CD4-positive, alpha-beta T cell treated with Interleukin-12 subunit alpha and Interleukin-12 subunit beta, for 1 hour (primary cell): ENCODE measurements at places on chromosomes 11 and 22.

GRCh38 chr22:20644071-20644642 is 129.8 kb upstream of the SERPIND1 start:
- no peak for DNase-seq

DNA sequence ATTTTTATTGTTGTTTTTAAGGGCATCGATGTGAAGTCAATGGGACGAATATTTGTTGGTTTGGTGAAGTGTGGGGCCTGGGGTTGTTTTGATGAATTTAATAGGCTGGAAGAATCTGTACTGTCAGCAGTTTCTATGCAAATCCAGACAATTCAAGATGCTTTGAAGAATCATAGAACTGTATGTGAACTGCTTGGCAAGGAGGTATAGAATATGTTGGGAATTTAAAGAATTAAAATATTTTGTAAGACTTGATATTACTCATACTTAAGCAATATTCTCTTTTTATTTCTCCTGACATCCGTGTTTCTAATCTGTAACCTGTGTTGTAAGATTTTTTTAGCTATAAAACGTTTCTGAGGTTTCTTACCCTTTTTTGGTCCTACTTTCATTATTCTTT is 61.6 kb downstream of the DYNC2H1 start:
- no peak for DNase-seq

DNA sequence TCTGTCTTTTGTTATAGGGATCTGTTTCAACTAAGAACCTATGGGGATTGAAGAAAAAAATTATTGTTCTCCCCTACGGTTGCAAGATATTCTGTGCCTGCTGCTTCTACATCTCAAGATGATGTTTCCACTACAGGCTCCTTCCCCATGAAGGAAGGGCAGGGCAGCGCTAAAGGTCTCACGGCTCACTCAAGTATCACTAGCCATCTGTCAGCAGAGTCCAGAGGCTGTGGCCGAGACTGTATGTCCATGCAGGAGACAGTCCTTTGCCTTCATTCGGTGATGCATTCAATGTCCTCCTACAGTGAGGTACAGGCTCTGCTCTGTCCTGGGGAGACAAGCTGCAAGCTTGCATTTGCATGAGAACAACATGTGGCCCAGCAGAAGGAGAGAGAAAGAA is 518.0 kb downstream of the OPCML start:
- DNase-seq: no peak

- no peak for DNase-seq
Measured at GRCh38 chr11:76771446-76772099, 11.6 kb upstream of the TSKU start.

GRCh38 chr11:15309296-15309695 is 194.6 kb downstream of the INSC start:
- DNase-seq: no peak

DNA sequence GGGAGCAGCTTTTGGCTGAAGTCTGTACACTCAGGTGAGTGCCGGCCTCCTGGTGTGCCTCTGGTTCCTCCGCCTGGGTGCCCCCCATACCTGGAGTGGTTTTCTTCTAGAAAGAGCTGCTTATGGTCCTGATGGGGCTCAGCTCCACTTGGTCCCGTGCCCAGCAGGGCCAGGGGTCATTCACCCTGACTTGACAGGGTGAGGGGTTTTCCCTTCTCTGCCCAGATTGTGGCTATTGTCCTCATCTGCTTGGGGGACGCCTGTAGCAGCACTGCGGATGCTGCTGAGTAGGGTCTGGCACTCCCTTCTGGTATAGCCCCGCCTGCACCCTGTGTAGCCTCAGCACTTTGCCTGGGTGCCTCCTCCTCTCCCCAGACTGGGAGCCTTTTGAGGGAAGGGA is 8.2 kb downstream of the OMP start:
- no peak for DNase-seq

DNA sequence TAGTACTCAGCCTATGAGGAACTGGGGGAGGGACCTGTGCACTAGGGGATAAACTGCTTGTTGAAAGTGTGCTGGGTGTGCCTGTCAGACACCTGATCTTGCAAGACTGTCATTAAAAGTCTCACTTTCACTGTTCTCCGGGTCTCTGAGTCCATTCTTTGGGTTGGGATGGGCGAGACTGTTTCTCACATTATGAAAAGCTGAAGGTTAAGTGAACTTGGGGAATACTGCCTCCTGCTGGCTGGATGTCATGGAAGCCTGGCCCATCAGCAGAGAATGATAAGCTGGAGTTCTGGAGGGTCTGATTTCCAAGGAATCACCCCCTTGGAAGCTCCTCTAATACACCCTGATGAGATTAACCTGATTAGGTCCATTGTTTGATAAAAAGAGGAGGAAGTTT is 9.0 kb upstream of the VPREB1 start:
- peak; percentile 46 for DNase-seq

DNA sequence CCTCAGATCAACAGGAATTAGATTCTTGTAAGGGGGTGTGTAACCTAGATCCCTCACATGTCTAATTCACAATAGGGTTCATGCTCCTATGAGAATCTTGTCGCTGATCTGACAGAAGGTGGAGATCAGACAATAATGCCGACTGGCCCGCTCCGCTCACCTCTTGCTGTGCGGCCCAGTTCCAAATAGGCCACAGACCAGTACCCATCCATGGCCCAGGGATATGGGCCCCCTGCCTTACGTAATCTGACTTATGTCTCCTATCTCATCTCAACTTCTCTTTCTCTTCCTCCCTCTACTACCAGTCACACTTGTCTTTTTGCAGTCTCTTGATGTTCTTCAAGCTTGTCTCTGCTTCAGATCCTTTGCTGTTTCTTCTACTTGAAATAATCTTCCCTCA is 70.0 kb downstream of the CWF19L2 start:
- DNase-seq: no peak

DNA sequence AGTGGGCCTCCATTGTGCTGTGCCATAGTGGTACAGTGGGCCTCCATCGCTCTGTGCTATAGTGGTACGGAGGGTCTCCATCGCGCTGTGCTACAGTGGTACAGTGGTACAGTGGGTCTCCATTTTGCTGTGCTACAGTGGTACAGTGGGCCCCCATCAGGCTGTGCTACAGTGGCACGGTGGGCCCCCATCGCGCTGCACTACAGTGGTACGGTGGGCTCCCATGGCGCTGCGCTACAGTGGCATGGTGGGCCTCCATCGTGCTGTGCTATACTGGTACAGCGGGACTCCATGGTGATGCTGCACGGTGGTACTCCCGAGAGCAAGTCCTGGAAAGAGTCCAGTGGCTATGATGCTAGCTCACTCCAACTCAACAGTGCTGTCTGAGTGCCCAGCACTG is 51.8 kb downstream of the SCUBE1 start:
- DNase-seq: no peak

DNA sequence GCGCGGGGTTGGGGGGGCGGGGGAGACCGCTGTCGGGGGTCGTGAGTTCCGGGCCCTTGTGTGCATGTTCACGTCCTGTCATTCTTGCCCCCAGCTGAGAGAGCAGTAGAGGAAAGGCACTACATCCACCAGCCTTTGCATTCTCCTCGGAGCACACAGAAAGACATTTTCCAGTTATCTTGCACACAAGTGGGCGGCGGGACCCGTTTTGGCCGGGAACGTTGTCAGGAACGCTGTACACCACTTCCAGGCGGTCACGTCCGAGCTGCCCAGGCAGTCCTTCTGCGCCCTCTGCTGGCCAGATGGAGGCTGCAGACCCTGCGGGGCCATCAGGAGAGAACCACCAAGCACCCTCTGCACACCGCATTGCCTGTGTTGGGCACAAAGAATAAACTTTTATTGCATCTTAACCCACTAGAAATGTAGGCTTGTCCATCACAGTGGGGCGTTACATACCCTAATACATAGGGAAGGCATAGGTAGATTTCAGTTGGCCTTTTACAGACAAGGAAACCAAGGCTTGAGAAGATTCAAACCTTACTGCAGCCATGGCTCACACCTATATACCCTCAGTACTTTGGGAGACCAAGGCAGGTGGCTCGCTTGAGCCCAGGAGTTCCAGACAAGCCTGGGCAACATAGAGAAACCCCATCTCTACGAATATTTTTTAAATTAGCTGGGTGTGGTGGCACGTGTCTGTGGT is 2.8 kb upstream of the CDKN1C start:
- DNase-seq: peak; percentile 87

- no peak for DNase-seq
Measured at GRCh38 chr22:32849501-32849900, 48.0 kb downstream of the TIMP3 start.

DNA sequence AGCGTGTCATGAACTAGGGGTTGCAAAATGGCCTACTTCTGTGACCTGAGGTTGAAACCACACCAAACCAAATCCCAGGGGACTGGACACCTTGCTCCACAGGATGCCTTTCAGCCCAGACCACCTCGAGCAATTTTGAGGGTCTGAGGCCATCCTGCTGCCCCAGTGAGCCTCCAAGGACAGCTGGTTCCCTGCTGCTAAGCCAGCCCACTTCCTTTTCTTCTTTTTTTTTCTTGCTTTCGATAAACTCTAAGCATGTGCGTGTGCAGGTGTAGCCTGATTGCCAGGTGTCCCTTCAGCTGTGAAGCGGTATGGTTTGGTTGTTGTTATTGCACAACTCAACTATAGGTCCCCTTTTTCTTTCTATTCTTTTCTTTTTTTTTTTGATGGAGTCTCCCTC is 2.7 kb downstream of the CRYBB1 start:
- no peak for DNase-seq

- DNase-seq: no peak
Measured at GRCh38 chr22:20312396-20313191, 7.3 kb downstream of the DGCR6L start.

DNA sequence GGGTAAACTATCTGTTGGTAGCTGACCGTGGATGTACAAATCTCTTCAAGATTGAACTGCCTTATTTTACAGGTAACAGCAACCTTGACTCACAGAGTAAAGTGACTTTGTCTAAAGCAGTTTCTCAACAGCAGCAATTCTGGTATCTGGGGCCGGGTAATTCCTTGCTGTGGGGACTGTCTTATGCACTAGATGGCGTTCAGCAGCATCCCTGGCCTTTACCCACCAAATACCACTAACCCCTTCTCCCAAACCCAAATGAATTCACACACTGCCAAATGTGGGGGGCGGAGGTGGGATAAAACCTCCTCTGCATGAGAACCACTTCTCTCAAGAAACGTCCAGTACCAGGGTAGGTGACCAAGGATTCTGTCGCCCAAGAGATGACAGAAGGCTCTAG is 1.7 kb upstream of the INCENP start:
- DNase-seq: no peak

DNA sequence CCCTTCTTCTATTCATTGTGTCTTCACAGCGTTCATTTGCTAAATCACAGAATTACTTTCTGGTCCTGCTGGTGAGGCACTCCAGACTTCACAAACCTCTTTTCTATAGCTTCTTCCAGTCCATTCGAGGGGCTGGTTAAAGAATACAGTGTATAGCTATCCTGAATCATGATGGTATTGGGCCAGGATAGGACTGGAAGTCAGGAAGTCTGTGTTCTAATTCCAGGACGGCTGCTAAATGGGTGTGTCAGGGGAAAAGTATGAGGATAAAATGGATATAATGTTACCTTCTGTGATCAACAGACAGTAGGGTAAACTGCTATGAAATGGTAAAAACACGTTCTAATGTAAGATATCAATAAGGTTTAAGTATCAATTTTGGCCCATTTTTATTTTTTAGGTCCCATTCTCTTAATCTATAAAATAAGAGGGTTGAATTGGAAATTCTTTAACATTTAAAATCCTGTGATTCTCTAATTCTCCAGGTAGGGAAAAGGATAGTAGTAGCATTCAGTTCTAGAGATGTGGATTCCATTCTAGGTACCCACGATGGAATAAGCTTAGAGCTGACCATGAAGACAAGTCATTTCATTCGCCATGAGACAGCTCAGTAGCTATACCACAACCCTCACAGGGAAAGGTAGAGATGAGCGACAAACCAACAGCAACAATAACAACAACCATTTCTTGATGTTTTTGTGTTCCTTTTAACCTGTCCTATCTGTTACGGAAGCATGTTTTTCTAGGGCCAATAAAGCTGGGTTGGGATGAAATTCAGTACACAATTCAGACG is 96.1 kb downstream of the SLC1A2 start:
- DNase-seq: no peak

DNA sequence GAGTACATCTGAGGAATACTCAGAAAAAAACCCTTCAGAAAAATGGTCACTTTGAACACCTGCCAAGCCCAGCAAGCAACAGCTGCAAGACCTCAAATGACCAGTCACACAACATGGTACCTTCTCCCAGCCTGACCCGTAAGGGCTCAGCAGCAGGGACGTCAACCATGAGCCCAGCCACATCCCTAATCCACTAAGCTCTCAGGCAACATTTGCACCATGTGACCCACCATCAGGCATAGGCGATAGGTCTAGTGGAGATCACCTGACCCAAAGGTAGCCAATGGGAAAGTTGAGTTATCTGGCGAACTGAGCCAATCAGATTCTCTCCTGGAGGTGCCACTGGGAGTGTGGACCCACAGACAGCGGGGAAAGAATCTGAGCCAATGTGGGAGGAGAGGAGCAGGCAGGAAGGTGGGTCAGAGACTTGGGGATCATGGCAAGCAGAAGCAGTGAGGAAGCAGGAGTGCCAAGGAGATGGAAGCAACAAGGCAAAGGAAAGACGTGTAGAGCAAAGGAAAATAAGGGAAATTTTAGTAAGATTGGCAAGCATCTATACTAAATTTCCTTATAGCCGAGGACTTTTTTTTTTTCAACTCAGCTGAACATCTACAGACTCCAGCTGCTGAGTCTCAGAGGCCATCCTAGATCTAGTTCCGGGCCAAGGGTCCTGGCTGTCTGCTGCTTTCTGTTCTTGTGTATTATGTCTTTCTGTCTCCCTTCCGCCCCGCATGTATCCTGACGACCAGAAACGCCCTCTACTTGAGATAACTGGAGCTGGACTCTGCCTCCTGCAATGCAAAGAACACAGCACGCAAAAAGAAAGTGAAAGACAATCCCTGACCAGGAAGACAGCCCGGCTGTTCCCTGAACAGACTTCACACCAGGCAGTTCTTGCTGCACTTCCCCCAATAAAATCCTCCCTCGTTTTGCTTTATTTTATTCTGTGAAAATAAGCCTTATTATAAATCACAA is 11.0 kb upstream of the PLAAT2 start:
- peak; percentile 56 for DNase-seq

- no peak for DNase-seq
Measured at GRCh38 chr22:29861672-29862297, 21.2 kb upstream of the MTMR3 start.

GRCh38 chr22:48234011-48234410 is 1471.6 kb downstream of the TBC1D22A start:
- DNase-seq: no peak

DNA sequence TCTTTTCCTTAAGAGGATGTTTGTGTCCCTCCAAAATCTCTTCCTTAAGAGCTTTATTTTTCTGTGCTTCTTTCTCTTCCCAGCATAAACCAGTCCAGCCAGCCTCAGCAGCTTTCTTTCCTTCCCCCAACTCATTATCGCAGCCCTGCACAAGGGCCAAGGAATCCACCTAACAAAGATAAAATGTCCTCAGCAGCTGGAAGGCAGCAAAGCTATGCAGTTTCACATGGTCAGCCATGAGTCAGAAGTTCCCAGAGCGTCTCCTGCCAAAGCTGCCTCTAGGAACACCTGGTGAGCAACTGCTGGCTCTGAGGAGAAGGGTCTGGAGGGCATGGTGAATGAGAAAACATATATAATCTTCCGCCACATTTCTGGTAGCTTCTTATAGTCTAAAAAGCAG is 45.3 kb upstream of the HMGXB4 start:
- DNase-seq: no peak
